Calu3 (cell line): ENCODE measurements at places on chromosomes 6 and 20. TPM values are rescaled to one million over a fixed set of nuclear protein-coding genes. Genes with fewer than 3 reads are reported as not detected.

GRCh38 chr6:138539876-138540275, 40.6 kb upstream of the NHSL1 start:
- H3K27ac ChIP-seq, result no peak overlapping the region
- H3K36me3 ChIP-seq, result no peaks in the 10 kb centered on the region
- no peaks in the 10 kb centered on the region for H3K27me3 ChIP-seq

DNA sequence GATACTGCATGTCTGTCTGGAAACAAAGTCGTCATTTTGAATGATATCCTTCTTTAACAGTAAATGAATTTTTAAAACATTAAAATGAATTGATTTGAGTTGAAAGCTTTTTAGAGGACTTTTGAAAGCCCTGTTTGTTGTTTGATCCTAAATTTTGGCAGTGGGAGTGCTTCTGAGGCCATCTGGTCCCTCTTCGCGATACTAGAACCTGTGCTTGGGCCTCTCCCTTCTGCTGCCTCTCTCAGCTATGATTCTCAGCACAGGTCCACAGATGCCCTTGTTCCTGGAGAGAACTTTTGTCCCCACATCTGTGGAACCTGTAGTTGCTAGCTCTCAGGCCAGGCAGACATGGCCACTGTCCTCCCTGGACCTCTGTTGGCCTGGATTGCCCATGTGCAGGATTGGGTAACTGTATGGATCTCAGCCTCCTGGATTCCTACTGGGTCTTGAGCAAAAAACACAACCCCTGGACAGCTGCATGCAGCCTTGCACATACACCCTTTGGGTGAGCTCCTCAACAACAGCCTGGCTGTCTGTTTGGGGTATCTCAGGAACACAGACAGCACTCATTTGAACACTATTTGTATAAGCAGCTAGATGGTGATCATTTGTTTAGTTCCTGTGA, 21.9 kb downstream of the UST start:
- peaks cover 15% of the 10 kb centered on the region for H3K4me1 ChIP-seq
- DNase-seq, result no peak
- H3K4me3 ChIP-seq, result no peak overlapping the region
- H3K36me3 ChIP-seq, result no peaks in the 10 kb centered on the region

DNA sequence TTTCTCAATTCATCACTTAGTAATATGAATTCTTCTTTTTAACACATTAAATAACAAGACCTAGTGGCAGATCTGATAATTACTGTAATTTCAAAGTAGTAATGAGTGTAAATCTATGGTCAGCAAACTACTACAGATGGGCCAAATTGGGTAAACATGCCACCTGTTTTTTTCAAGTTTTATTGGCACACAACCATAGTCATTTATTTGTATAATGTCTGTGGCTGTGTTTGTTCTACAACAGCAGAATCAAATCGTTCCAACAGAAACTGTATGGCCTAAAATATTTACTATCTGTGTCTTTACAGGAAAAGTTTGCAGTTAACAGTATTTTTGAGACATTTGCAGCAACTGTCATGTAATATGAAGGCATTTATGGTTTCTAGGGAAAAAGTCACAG, 86.1 kb upstream of the EYA2 start:
- no peaks in the 10 kb centered on the region for H3K36me3 ChIP-seq
- H3K27ac ChIP-seq, result no peak overlapping the region
- DNase-seq, result no peak
- H3K4me3 ChIP-seq, result no peak overlapping the region
- peaks cover 25% of the 10 kb centered on the region for H3K27me3 ChIP-seq

The PAK5 gene
- 0.07 TPM in 1 of 2 replicates, not detected in the other for total RNA-seq

The CLPSL2 gene
- total RNA-seq, result not detected in 2 replicates

DNA sequence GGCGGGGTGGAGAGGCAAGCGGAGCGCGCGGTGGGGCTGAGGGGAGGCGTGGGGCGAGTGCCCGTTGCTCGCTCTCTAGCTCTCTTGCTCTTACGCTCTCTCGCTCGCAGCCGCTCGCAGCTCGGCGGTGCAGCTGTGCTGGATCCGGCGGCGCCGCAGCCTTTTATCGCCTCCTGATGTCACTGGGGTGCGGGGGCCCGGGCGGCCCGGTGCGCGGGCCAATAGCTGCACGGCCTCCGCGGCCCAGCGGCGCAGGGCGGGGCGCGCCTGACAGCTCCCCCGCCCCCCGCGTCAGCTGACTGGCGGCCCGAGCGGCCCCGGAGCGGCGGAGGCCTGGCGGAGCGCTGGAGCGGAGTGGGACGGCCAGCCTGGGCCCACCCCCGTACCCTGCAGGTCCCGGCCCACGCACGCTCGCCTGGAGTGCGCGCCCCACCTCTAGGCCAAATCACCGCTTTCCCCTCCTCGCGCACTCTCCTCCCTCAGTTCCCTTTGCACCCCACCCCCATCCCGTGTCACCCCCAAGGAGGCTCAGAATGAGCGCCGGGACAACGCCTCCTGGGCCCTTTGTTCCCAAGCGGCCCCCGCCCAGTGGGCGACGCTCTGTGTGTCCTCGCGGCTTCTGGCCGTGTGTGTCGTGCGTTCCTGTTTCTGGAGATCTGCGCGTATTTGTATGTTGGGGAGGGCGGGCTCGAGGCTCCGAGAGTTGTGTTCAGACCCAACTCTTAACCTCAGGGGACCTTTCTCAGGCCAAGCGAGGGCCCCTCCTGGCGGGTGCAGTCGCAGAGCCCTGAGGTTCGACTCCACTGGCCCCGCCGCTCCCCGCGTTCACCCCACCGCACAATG, at the start of gene MAFB:
TSS of gene MAFB (minus strand) at position 137 of the 843 bp plus-strand sequence. CDS start 386 bp downstream, outside the sequence.
- H3K27me3 ChIP-seq, result peaks cover 100% of the 10 kb centered on the region
- no peak within 1 kb of the TSS for H3K27ac ChIP-seq
- peaks cover 6% of the 10 kb centered on the region for H3K4me1 ChIP-seq
- H3K36me3 ChIP-seq, result peaks cover 17% of the 10 kb centered on the region

- peak overlapping the region; percentile 59 for H3K27ac ChIP-seq
- peak overlapping the region; percentile 85 for H3K4me3 ChIP-seq
- H3K36me3 ChIP-seq, result peaks cover 22% of the 10 kb centered on the region
- DNase-seq, result no peak
- H3K4me1 ChIP-seq, result peaks cover 11% of the 10 kb centered on the region
Observed at GRCh38 chr20:5127859-5128424, 1.1 kb downstream of the CDS2 start.

GRCh38 chr6:49606721-49607390, 29.8 kb downstream of the RHAG start:
- no peaks in the 10 kb centered on the region for H3K36me3 ChIP-seq
- H3K4me1 ChIP-seq, result peaks cover 11% of the 10 kb centered on the region
- no peak overlapping the region for H3K27ac ChIP-seq

GRCh38 chr20:8334641-8335040, 202.6 kb downstream of the PLCB1 start:
- H3K27ac ChIP-seq, result no peak overlapping the region
- H3K36me3 ChIP-seq, result no peaks in the 10 kb centered on the region
- H3K4me1 ChIP-seq, result no peaks in the 10 kb centered on the region
- no peak overlapping the region for H3K4me3 ChIP-seq
- H3K27me3 ChIP-seq, result no peaks in the 10 kb centered on the region

- H3K36me3 ChIP-seq, result no peaks in the 10 kb centered on the region
- peak; percentile 15 for DNase-seq
- no peak overlapping the region for H3K27ac ChIP-seq
- H3K4me3 ChIP-seq, result no peak overlapping the region
- peaks cover 7% of the 10 kb centered on the region for H3K27me3 ChIP-seq
Observed at GRCh38 chr20:5400164-5400762, 83.5 kb upstream of the PROKR2 start.

- no peak overlapping the region for H3K27ac ChIP-seq
- H3K36me3 ChIP-seq, result no peaks in the 10 kb centered on the region
- no peaks in the 10 kb centered on the region for H3K4me1 ChIP-seq
- H3K27me3 ChIP-seq, result peaks cover 20% of the 10 kb centered on the region
- DNase-seq, result no peak
Observed at GRCh38 chr20:23456409-23456808, 3.7 kb upstream of the CST11 start.

The APCDD1L gene
- not detected in 2 replicates for total RNA-seq

DNA sequence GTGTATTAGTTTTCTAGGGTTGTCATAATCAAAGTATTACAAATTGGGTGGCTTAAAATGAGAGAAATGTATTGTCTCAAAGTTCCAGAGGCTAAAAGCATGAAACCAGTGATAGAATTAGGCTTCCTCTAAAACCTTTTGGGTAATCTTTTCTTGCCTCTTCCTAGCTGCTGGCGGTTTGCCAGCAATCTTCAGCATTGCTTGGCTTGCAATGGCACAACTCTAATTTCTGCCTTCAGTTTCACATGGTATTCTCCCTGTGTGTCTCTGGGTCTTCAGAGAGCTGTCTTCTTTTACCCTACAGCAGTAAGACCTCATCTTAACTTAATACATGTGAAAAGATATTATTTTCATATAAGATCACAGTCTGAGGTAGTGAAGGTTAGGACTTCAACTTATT, 479.1 kb upstream of the GJE1 start:
- H3K4me1 ChIP-seq, result no peaks in the 10 kb centered on the region
- no peak overlapping the region for H3K27ac ChIP-seq
- H3K4me3 ChIP-seq, result no peak overlapping the region

DNA sequence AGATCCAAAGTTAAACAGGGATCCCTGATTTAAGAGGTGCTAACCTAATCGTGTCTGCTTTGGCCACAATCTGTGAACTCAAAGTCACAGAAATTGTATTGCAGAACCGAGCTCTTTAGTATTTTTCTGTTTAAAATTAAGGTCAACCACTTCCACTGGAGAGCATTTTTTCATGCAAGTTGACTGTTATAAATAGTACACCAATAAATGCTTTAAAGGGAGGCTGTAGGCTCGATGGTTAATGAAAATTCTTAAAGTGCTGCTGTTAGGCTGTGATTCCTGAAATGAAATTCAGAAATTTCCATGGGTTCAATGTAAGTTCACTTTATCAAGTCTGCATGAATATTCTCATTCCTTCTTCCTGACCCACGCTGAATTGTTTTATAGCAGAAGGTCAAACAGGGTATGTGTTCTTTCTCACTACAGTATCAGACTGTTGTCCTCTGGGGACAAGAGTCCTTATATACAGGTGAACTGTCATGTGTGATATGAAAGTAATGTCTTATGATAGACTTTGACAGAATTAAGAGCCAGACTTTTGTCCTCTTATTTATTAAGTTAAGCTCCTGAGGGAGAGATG, 92.5 kb upstream of the HDGFL1 start:
- H3K27me3 ChIP-seq, result no peaks in the 10 kb centered on the region
- no peak overlapping the region for H3K4me3 ChIP-seq
- no peak for DNase-seq
- peaks cover 4% of the 10 kb centered on the region for H3K4me1 ChIP-seq
- H3K27ac ChIP-seq, result no peak overlapping the region
- no peaks in the 10 kb centered on the region for H3K36me3 ChIP-seq

The ACSS1 gene
- total RNA-seq, result 3.6 TPM in 2 replicates

- H3K4me1 ChIP-seq, result no peaks in the 10 kb centered on the region
- DNase-seq, result no peak
- H3K36me3 ChIP-seq, result no peaks in the 10 kb centered on the region
- H3K27me3 ChIP-seq, result no peaks in the 10 kb centered on the region
- no peak overlapping the region for H3K27ac ChIP-seq
Observed at GRCh38 chr20:24488064-24488799, 18.8 kb downstream of the SYNDIG1 start.

GRCh38 chr6:108995296-108995695, 99.3 kb downstream of the SESN1 start:
- peak; percentile 28 for DNase-seq
- H3K27ac ChIP-seq, result no peak overlapping the region
- H3K27me3 ChIP-seq, result no peaks in the 10 kb centered on the region
- no peak overlapping the region for H3K4me3 ChIP-seq
- H3K36me3 ChIP-seq, result no peaks in the 10 kb centered on the region

- H3K27me3 ChIP-seq, result no peaks in the 10 kb centered on the region
- H3K4me3 ChIP-seq, result no peak overlapping the region
- no peaks in the 10 kb centered on the region for H3K4me1 ChIP-seq
- H3K36me3 ChIP-seq, result no peaks in the 10 kb centered on the region
- no peak overlapping the region for H3K27ac ChIP-seq
Observed at GRCh38 chr6:114600381-114600780, 257.6 kb upstream of the HS3ST5 start.

The LKAAEAR1 gene
- not detected in 2 replicates for total RNA-seq

- H3K36me3 ChIP-seq, result no peaks in the 10 kb centered on the region
- H3K4me3 ChIP-seq, result no peak overlapping the region
- no peaks in the 10 kb centered on the region for H3K4me1 ChIP-seq
- H3K27me3 ChIP-seq, result no peaks in the 10 kb centered on the region
Observed at GRCh38 chr6:515267-515666, 123.7 kb downstream of the IRF4 start.

- no peak overlapping the region for H3K27ac ChIP-seq
- no peaks in the 10 kb centered on the region for H3K4me1 ChIP-seq
- DNase-seq, result no peak
- no peaks in the 10 kb centered on the region for H3K36me3 ChIP-seq
Observed at GRCh38 chr20:42594659-42595058, 595.0 kb downstream of the PTPRT start.

The TMEM14A gene
- total RNA-seq, result 28.0 and 34.6 TPM in 2 replicates

GRCh38 chr6:91130126-91130525, 543.3 kb upstream of the MAP3K7 start:
- no peak overlapping the region for H3K27ac ChIP-seq
- H3K36me3 ChIP-seq, result no peaks in the 10 kb centered on the region
- no peaks in the 10 kb centered on the region for H3K27me3 ChIP-seq
- DNase-seq, result no peak
- H3K4me3 ChIP-seq, result no peak overlapping the region
- H3K4me1 ChIP-seq, result no peaks in the 10 kb centered on the region

The C20orf96 gene
- 7.3 and 8.8 TPM in 2 replicates for total RNA-seq

DNA sequence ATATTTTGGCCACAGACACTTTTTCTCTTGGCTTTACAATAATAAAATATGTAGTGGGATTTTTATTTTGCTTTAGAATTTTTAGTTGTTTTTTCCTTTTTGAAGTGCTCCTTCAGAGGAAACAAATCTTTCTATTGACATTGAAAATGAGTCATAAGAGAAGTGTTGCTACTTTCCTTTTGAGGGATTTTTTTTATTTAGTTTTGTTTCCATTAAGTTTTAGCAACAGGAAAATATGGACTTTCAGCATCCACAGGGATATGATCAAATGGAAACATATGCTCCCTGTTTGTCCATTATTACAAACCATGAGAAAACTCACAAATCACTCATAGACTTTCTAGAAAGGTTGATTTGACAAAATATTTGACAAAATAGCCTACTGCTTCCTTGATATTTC, 65.3 kb upstream of the BMP2 start:
- peak overlapping the region; percentile 44 for H3K27ac ChIP-seq
- H3K4me3 ChIP-seq, result no peak overlapping the region
- no peaks in the 10 kb centered on the region for H3K27me3 ChIP-seq
- H3K36me3 ChIP-seq, result peaks cover 5% of the 10 kb centered on the region

- H3K27me3 ChIP-seq, result peaks cover 11% of the 10 kb centered on the region
- DNase-seq, result no peak
- H3K36me3 ChIP-seq, result no peaks in the 10 kb centered on the region
- no peaks in the 10 kb centered on the region for H3K4me1 ChIP-seq
- H3K4me3 ChIP-seq, result no peak overlapping the region
Observed at GRCh38 chr6:39698789-39699188, 26.4 kb downstream of the KIF6 start.

DNA sequence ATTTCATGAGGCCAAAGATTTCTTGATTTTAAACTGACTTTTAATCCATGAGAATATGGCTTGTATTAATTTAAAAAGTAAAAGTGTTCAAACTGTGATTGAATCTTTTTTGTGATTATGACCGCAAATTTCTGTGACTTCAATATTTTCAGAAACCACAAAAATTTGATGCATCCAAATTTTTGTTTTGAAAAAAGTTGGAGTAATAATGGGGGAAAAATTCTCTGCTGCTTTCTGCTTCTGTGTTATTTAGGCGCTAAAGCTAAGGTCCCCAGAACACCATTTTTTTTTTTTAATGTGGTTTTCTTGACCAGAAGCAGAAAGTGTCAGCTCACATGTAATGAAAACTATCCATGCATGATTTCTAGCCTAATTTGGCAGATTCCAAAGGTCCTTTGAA, 65.3 kb downstream of the GRIK2 start:
- DNase-seq, result no peak
- H3K4me1 ChIP-seq, result no peaks in the 10 kb centered on the region
- H3K36me3 ChIP-seq, result no peaks in the 10 kb centered on the region
